Epithelial cell of umbilical artery (primary cell): ENCODE measurements at places on chromosomes 1 and 21. TPM values are rescaled to one million over a fixed set of nuclear protein-coding genes. Genes with fewer than 3 reads are reported as not detected.

The FCRLB gene
- total RNA-seq, result 1.4 and 1.9 TPM in 2 replicates

The WNT4 gene
- total RNA-seq, result under 0.01 and 0.15 TPM in 2 replicates

The MAN1C1 gene
- total RNA-seq, result under 0.01 and 0.15 TPM in 2 replicates

The RAB42 gene
- total RNA-seq, result 0.97 TPM in 1 of 2 replicates, not detected in the other

The ALDH4A1 gene
- 12.9 and 13.0 TPM in 2 replicates for total RNA-seq

The GBP7 gene
- not detected in 2 replicates for total RNA-seq

The GBP6 gene
- not detected in 2 replicates for total RNA-seq

The OR14K1 gene
- not detected in 2 replicates for total RNA-seq

The OR2L5 gene
- total RNA-seq, result not detected in 2 replicates

The REN gene
- under 0.01 TPM in 1 of 2 replicates, not detected in the other for total RNA-seq

The SAMD13 gene
- total RNA-seq, result 3.6 and 5.2 TPM in 2 replicates

The NUDT4B gene
- total RNA-seq, result 20.1 and 51.6 TPM in 2 replicates

The PYGO2 gene
- total RNA-seq, result 5.2 and 5.9 TPM in 2 replicates

The OR10Z1 gene
- not detected in 2 replicates for total RNA-seq

The CORT gene
- not detected in 2 replicates for total RNA-seq

The ZNF593OS gene
- total RNA-seq, result not detected in 2 replicates

The DNAI4 gene
- total RNA-seq, result 1.9 and 3.8 TPM in 2 replicates

The SLC22A15 gene
- total RNA-seq, result under 0.01 TPM in 1 of 2 replicates, not detected in the other

The TBX15 gene
- total RNA-seq, result not detected in 2 replicates

The DNM3 gene
- 0.76 and 0.97 TPM in 2 replicates for total RNA-seq

The KIF14 gene
- 8.8 and 10.9 TPM in 2 replicates for total RNA-seq

The OR2L3 gene
- under 0.01 TPM in 1 of 2 replicates, not detected in the other for total RNA-seq

The GNAT2 gene
- total RNA-seq, result 0.32 TPM in 1 of 2 replicates, not detected in the other

The ZNF648 gene
- total RNA-seq, result not detected in 2 replicates

The PCP4 gene
- total RNA-seq, result not detected in 2 replicates

The RHBDL2 gene
- 0.15 TPM in 1 of 2 replicates, not detected in the other for total RNA-seq

The LGR6 gene
- not detected in 2 replicates for total RNA-seq

The JTB gene
- 126 and 138 TPM in 2 replicates for total RNA-seq

The C1orf87 gene
- not detected in 2 replicates for total RNA-seq

The WLS gene
- total RNA-seq, result 90.9 and 116 TPM in 2 replicates
